Umbilical cord (tissue), 2 donors: ENCODE measurements at places on chromosomes 1 and 21.
A peak's percentile ranks its signal among the peaks of the same experiment; 100 is the strongest.

DNA sequence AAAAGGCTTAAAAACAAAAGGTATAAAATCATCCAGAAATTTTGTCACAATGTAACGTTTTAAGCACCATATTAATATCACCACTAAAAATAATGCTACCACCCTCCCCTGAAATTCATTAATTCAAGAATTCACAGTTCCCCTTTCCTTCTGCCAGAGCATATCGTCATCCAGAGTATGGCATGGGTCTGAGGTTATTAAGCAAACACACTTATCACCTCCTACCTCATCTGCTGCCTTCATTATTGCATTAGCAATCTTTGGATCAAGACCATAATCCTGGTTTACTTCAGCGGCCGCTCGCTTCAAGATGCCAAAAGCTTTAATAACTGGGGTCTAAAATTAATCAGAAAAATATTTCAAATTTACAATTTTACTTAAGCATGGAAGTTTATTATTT is 6.2 kb downstream of the FH start:
- DNase-seq = no peak

DNA sequence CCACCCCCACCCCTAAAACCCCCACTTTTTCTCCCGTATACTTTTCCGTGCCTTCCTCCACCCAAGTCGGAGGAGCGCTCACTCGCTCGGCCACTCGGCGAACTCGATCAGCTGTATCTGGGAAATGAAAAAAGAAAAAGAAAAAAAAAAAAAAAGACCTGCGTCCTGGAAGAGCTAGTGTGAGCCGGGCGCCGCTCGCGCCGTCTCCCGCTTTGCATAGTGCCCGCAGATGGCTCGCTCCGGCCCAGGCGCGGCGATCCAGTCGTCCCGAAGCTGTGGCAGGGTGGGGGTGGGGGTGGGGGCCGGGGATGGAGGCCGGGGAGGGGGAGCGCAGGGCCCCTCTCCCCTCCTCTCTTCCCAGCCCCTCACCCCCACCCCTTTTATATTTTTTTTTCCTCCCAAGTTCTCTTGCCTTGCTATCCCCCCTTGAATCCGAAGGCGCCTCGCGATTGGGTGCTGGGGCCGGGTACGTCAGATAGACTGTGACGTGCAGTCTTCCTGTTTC is 299 bp upstream of the PROX1 start:
- DNase-seq = peak; percentile 97

GRCh38 chr1:71019233-71019969 is 28.2 kb downstream of the PTGER3 start:
- peak; percentile 54 for DNase-seq

DNA sequence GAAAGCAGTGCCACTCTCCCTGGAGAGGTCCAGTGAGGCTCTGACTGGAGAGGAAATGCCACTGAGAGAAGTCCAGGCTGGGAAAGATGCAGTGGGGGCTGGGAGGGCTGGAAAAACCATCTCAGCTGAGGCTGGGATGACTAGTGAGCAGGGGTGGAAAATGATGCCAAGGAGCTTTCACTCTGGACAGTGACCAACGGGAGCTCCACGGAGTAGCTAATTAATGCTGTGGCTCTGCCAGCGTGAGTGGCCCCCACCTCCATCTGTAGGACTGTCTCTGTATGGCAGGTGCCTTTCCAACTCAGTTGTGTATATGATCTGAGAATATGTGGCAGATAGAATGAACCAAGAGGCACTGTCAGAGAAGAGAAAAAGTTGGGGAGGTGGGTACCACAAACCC is 86.7 kb downstream of the DDX20 start:
- DNase-seq = no peak

- DNase-seq = no peak
Observed at GRCh38 chr1:200304171-200304570, 105.7 kb downstream of the ZNF281 start.

DNA sequence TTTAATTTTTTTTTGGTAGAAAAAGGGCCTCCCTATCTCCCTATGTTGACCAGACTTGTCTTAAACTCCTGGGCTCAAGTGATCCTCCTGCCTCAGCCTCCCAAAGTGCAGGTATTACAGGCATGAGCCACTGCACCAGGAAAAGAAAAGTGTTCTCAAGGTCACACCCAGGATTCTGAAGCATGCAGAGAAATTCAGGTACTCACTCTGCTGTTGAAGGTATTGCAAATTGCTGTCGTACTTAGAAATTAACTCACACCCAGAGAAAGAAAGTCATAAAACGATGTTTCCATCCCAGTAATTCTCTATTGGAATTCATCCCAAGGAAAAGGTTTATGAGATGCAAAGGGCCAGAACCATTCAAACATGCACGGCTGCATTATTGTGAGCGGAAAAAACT is 73.7 kb downstream of the DHRS3 start:
- no peak for DNase-seq

GRCh38 chr21:32929633-32930038 is 96.1 kb upstream of the OLIG2 start:
- no peak for DNase-seq

- no peak for DNase-seq
Observed at GRCh38 chr1:38730511-38731397, 128.8 kb downstream of the RRAGC start.

DNA sequence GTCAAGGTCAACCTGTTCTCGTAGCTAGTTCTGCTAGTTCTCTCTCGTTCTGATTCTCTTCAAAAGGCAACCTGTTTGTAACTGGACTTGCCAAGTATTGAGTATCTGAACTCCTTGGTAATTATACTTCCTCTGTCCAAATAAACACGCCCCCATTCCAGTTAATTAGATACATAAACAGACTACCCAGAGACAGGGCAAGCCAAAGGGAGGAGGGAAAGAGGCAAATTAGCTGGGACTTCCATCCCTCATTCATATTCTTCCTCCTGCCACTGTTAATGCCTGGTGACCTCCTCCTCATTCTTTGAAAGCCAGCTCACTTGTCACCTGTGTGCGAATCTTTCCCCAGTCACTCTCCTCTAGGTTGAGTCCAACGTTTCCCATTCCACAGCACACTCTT is 62.9 kb downstream of the LPAR3 start:
- DNase-seq = no peak

GRCh38 chr1:57908147-57908890 is 484.5 kb upstream of the DAB1 start:
- DNase-seq = no peak

GRCh38 chr1:116391185-116391584 is 18.1 kb downstream of the ATP1A1 start:
- DNase-seq = no peak

- DNase-seq = no peak
Observed at GRCh38 chr1:175644018-175644417, 99.4 kb downstream of the TNR start.

DNA sequence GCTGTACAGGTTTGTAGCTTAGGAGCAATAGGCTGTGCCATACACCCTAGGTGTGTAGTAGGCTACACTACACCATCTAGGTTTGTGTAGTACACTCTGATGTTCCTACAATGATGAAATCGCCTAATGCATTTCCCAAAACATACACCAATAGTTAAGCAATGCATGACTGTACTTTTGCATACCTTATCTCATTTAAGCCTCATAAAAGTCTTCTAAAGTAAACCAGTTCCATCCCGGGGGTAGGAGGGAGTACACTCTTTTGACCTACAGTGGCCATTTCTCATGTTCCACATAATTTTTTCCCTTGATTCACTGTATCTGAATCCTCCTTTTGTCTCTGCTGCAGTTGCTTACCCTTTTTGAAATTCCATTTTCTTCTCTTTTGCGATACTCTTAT is 12.2 kb downstream of the TRMT13 start:
- DNase-seq = no peak
